T-cell (primary cell): ENCODE measurements at places on chromosomes 2 and 18.

DNA sequence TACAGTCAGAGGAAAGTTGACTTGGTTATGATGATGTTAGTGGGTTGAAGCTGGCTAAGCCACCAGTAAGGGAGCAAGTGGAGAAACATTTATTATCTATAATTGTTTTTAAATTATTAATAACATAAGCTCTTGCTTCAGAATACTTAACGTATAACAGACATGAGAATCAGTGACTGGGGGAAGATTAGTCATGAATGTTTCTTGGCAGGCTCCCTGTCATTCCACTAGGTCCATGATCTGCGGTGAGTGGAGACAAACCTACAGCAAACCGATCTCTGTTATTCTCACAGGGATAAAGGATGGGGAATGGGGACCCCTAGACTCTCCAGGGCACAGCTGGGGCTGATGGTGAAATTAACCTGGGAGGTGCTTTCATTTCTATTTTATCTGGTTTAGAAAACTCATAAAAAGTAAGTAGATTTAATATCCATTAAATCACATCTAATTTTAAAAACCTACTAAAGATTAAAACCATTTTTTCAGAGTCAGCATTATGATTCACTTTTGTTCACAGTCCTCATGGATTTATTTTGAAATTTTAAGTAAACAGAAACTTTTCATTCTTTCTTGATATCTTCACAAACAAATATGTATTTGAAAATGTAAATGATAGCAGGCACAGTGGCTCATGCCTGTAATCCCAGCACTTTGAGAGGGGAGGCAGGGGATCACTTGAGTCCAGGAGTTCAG, 420.3 kb downstream of the PTPRM start:
- DNase-seq: no peak

DNA sequence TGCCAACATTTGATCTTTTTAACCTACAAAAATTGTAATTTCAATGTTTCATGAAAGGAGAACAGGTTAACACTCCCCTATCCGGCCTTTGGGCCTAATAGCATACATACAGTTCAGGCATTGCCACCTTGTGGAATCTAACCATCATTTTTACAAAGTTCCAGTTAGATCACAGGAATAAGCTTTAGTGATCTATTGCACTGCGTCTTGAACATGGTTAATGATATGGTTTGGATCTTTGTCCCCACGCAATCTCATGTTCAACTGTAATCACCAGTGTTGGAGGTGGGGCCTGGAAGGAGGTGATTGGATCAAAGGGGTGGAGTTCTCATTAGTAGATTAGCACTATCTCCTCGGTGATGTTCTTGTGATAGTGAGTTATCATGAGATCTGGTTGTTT, 58.2 kb upstream of the NEUROD1 start:
- no peak for DNase-seq

GRCh38 chr2:221104361-221104811, 467.7 kb downstream of the EPHA4 start:
- DNase-seq: no peak

DNA sequence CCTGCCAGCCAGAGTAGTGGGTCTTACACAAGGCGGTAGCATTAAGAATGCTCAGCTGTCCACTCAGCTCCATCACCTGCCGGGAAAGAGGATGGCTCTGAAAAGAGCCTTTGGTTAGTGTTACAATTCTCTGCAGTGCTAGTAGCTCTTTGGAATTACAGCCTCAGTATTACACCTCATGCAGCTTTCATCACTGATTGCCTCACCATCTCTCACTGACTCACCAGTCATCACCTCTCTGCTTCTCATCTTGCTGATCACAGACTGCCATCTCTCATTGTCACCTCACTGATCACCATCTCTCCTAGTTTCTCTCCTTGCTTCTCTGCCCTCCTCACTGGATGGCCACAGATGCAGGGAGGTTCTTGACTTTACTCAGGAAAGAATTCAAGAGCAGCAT, 573.5 kb upstream of the SETBP1 start:
- no peak for DNase-seq

DNA sequence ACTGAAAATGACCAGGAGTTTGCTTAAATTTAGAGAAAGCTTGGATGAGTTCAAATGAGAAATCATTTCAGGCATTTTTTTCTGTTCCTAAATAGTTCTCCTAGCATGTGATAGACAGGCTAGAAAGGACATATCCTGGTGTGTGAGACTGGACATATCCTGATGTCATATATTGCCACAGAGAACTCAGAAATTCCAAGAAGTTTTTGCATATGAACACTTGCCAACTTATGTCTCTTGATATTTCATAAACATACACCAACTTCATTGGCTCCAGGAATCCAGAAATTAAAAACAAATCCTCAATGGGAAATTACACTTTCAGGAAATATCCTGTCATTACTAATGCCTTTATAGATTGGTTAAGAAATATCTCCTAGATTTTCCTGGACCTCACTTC, 2.9 kb upstream of the SERPINB4 start:
- DNase-seq: no peak

DNA sequence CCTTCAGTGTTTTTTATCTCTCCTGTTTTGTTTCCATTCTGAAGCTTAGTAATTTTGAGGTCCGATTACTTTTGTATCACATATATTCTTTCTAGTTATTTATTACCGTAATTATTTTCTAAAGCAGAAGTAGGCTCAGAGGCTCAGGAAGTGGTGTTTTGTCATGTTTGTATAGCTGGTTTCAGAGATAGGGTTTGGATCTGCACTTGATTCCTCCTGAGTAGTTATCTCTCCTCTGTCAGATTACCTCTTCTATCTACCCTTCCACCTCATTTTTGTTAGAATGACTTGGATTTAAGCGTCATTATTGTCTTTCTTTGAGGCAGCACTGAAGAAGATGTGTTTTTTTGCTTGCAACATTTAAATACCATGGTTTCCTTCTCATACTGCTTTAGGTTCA, 95.4 kb downstream of the MTA3 start:
- no peak for DNase-seq

DNA sequence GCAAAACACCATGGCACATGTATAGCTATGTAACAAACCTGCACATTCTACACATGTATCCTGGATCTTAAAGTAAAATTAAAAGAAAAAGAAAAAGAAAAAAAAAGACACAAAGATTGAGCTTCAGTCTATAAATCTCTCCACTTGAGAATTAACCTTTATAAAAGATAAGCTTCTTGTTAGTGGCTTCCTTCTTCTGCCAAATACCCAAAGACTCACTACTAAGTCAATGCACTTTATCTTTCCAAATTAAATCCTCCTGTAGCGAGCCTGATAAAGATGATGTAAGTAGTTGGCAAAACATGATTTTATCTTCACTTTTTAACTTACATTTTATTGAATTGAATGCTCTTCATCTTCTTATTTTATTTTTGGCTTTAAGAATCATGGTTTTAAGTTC, 349.9 kb downstream of the TRIB2 start:
- DNase-seq: no peak

- DNase-seq: no peak
These were observed 166.8 kb upstream of the RAB6C start for GRCh38 chr2:129812654-129813053.

DNA sequence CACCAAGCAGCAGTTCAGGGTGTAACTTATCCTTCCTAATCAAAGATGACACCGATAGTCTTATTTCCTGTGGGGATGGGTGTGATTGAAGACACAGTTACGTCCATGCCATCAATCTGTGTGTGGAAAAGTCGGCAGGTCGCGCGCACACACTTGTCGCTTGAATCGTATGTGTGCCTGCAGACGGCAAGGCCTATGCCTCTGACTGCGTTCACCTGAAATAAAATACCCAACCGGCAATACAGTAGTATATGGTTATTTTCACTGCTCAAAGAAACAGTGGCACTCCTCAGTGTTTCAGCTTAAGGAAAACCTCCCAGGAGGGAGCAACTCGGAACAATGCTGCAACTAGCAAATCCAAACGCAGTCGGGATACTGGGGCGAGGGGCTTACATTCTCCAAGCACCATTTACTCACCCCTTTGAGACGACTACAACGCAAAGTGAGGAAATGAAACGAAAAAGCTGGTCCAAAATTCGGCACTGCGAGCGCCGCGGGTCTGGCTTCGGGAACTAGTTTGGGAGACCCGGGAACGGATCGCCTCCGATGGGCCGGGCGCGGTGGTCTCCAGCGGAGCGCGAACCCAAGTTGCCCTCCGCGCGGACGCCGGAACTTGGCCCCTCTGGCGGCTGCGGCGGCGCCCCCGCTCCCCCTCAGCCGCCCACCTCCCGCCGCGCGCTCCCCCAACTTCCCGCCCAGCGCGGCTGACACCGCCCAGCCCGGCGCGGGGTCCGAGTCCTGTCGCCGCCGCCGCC, 675 bp downstream of the PRKD3 start:
- DNase-seq: peak; percentile 21

DNA sequence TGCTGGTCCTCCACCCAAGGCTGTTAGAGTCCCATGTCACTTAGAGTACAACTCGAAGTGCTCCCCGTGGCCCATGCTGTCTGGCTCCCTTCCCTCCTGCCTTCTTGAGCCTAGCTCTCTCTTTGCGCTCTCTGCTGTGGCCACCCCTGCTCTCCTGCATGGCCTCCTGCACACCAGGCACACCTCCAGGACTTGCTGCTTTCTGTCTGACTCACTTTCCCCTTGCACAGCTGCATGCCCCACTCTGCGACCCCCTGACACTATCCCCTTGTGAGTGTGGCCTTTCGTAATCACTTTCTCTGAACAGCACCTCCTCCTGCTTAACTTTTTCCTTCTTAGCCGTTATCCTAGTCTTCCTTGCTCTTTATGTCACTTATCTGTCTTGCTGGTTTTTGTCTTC, 343.6 kb downstream of the TGIF1 start:
- DNase-seq: no peak

- no peak for DNase-seq
These were observed 26.5 kb upstream of the TWIST2 start for GRCh38 chr2:238821391-238821790.

DNA sequence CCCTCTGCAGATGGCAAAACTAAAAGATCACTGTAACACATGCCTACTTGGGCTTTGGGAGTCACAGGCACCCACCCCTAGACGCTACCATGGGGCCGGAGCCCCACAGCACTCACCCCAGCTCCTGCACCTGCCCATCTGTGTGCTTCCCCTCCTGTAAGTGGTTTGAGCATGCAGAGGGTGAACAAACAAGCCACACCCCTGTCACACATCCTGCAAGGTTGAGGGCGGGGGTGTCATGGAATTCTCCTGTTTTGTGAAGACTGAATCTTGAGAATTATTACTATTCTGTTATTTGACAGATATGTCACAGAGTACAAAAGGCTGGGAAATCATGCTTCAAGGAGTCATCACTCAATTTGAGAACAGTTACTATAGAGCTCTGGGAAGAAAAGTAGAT, 60.9 kb downstream of the RFTN2 start:
- no peak for DNase-seq

- DNase-seq: no peak
These were observed 630.5 kb upstream of the FANCL start for GRCh38 chr2:58871469-58872142.
